ENCODE measurements at places on chromosomes 1 and 21.

- no peak for DNase-seq
- H3K4me3 ChIP-seq = no peak overlapping the region
- no peaks in the 10 kb centered on the region for H3K36me3 ChIP-seq
These were observed 199.4 kb upstream of the PTGFR start for GRCh38 chr1:78291418-78291817.

DNA sequence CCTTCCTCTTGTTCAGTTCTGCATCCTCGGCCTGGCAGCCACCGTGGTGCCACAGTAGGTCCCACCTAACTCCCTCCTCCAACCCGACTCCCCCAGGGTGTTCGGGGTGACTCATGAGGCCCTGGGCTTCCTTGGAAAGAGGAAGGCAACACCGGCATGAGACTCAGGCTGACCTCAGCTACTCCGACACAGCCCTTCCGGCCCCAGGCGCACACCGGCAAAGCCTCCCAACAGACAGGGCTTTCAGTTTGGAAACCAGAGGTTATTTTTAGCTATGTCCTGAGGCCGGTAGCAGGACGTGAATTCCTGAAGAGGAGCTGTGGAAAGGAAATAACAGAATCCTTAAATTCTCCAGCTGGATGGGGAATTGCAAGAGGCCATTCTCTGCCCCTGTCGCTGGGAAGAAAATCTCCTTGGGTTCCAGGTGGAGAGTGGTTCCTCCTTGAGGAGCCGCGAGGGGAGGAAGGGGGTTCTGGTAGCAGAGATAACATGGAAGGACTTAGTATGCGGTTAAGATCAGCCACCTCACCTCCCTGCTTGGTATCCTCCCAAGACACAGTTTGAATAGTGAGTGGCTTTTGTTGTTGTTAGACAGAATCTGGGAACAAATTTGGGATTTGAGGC lies 24.4 kb downstream of the PLXNA2 start:
- no peak overlapping the region for H3K4me3 ChIP-seq
- H3K27me3 ChIP-seq = no peaks in the 10 kb centered on the region
- peaks cover 15% of the 10 kb centered on the region for H3K4me1 ChIP-seq
- H3K36me3 ChIP-seq = no peaks in the 10 kb centered on the region
- no peak for DNase-seq

- H3K27me3 ChIP-seq = no peaks in the 10 kb centered on the region
- H3K4me1 ChIP-seq = no peaks in the 10 kb centered on the region
- H3K27ac ChIP-seq = no peak overlapping the region
- DNase-seq = no peak
- no peak overlapping the region for H3K4me3 ChIP-seq
These were observed 3.5 kb upstream of the KRTAP10-4 start for GRCh38 chr21:44569861-44570517.

DNA sequence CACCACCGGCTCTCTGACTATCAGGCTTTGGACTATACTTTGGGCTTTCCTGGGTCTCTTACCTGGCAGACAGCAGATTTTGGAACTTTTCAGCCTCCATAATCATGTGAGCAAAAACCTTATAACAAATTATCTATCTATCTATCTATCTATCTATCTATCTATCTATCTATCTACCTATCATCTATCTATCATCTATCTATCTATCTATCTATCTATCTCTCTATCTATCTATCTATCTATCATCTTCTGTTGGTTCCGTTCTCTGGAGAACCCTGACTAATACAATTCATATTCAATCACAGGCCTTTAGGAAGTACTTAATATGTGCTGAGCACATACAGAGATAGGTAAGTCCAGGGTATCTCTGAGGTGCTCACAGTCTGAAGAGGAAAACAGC lies 18.7 kb upstream of the SCMH1 start:
- no peaks in the 10 kb centered on the region for H3K27me3 ChIP-seq
- no peak overlapping the region for H3K4me3 ChIP-seq
- H3K36me3 ChIP-seq = no peaks in the 10 kb centered on the region
- H3K27ac ChIP-seq = no peak overlapping the region
- no peaks in the 10 kb centered on the region for H3K4me1 ChIP-seq

DNA sequence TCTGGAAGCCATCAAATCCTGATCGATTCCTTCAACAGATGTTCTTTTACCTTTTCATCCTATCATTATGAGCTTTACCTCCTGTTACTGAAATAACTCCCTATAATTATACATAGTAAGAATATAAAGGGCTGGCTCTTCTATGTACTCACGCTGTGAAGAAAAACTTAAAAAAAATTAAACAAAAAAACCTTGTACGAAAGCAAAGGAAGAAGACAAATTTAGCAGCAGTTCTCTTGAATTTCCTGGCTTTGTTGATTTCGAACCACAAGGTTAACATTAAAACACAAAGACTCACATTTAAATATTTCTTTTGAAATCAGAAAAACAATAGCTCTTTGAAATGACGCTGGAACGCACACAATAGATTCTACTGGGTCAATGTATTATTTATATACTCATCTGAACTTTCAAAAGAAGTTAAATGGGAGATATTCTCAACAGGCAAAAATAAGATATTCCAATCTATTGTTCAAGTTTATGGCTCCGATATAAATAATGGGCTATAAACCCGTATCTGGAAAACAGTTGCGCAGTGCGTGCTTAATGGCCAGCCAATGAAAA lies 13.6 kb upstream of the SPEN start:
- H3K27ac ChIP-seq = peak overlapping the region; percentile 100
- no peaks in the 10 kb centered on the region for H3K36me3 ChIP-seq
- no peak for DNase-seq
- no peaks in the 10 kb centered on the region for H3K27me3 ChIP-seq

GRCh38 chr1:87399264-87399663 lies 70.6 kb downstream of the LMO4 start:
- no peaks in the 10 kb centered on the region for H3K36me3 ChIP-seq
- H3K4me1 ChIP-seq = no peaks in the 10 kb centered on the region
- H3K4me3 ChIP-seq = no peak overlapping the region
- H3K27me3 ChIP-seq = no peaks in the 10 kb centered on the region
- no peak for DNase-seq

DNA sequence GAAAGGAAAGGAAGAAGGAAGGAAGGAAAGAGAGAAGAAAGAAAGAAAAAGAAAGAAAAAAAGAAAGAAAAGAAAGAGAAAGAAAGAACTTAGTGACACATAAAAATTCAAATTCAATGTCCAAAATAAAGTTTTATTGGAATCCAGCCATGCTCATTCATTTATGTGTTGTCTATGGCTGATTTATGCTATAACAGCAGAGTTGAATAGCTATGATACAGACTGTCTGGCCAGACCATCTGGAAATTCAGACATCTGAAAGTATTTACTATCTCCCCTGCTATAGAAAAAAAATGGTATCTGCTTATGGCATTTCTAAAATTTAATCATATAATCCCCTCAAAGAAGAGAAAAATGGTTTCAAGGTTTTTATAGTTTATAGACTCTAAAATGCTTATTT lies 79.4 kb upstream of the RRP15 start:
- H3K27ac ChIP-seq = no peak overlapping the region
- no peaks in the 10 kb centered on the region for H3K27me3 ChIP-seq
- no peak for DNase-seq
- no peaks in the 10 kb centered on the region for H3K4me1 ChIP-seq
- no peaks in the 10 kb centered on the region for H3K36me3 ChIP-seq

DNA sequence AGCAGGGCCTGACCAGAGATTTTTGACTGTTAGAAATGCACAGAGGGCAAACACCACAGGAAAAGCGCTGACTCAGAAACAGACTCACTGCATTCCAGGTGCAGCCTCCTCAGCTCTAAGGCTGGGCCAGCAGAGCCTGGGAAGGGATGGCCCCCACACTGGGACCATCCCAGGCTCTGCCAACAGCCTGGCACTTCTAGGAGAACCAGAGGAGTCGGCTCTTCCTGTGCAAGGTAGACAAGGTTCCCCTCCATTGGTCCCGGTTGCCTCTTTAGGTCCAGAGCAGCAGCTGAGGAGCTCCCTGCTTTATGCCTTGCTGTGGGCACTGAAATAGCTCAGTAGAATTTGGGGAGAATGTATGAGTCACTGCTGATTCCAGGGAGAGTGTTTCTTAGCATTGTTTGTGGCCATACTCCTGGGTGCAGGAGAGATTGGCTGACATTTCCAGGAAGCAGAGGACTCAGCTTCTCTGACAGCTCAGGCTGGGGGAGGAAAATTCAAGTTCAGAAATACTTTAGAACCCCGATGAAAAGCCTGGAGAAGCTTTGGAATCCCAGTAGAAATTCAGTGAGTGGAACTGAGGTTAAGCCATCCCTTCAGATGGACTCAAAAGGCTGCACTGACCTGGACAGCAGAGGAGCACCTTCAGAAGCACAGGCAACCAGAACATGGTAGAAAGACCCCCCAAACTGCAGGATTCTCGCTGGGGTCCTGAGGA lies 19.7 kb downstream of the PRAMEF1 start:
- no peaks in the 10 kb centered on the region for H3K36me3 ChIP-seq
- H3K4me3 ChIP-seq = no peak overlapping the region
- no peak overlapping the region for H3K27ac ChIP-seq

GRCh38 chr1:8070381-8070811 lies 44.3 kb upstream of the ERRFI1 start:
- no peaks in the 10 kb centered on the region for H3K36me3 ChIP-seq
- H3K27ac ChIP-seq = peak overlapping the region; percentile 73
- H3K27me3 ChIP-seq = no peaks in the 10 kb centered on the region
- peaks cover 8% of the 10 kb centered on the region for H3K4me1 ChIP-seq

DNA sequence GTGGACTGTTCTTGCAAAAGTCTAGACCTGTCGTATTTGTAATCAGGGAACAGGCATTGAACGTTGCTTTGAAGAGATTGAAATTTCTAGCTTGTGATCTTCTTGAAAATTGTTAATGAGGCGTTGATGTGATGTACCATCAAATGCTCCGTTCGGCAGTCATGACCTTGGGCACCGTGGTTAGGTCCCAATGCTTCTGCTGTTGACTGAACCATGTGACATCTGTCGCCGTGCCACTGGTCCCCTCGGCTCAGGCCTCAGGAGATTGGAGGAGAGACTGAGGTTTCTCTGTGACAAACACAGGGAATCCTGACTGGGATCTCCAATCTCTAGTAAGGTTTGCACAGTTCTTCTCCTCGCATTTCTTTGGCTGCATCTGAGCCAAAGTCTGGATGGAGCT lies 18.1 kb upstream of the KCNAB2 start:
- no peak overlapping the region for H3K4me3 ChIP-seq
- DNase-seq = no peak
- H3K27ac ChIP-seq = no peak overlapping the region
- no peaks in the 10 kb centered on the region for H3K4me1 ChIP-seq
- no peaks in the 10 kb centered on the region for H3K27me3 ChIP-seq
- H3K36me3 ChIP-seq = no peaks in the 10 kb centered on the region

DNA sequence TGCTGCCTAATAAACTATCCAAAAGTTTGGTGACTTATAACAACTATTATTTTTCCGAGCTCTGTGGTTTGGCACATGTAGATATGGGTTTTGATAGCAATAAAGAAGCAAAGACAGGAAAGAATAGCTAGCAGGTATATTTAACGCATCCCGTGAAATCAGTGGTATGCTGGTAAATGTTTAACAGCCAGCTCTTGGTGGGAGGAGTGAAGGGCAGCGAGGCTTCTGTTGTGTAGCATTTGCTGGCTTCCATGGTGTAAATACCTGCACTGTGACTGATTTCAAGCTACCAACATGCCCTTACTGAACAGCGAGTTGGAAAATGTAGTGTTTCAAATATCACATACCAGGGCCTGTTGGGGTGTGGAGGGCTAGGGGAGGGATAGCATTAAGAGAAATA lies 291.0 kb downstream of the PRDM2 start:
- DNase-seq = no peak
- H3K27ac ChIP-seq = no peak overlapping the region
- H3K4me1 ChIP-seq = no peaks in the 10 kb centered on the region
- no peaks in the 10 kb centered on the region for H3K36me3 ChIP-seq
- no peaks in the 10 kb centered on the region for H3K27me3 ChIP-seq

DNA sequence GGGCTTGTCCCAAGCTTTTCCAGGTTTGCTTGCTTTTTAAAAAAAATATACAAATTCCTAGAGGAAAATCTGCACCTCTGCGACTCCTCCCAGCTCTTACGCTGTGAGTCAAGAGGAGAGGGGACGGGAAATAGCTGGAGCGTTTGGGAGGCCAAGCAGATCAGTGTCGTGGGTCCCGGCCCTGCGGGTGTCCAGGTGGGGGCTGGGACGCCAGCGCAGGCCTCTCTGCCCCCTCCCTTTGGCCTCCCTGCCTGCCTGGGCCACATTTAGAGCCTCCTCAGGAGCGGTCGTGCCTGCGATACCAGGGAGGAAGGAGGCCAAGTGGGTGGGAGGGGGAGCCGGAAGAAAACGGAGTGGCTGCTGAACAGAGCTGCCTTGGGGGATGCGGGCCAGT lies 9.0 kb downstream of the WNT4 start:
- DNase-seq = no peak
- peaks cover 4% of the 10 kb centered on the region for H3K4me1 ChIP-seq
- no peaks in the 10 kb centered on the region for H3K36me3 ChIP-seq
- H3K27me3 ChIP-seq = no peaks in the 10 kb centered on the region
- no peak overlapping the region for H3K4me3 ChIP-seq
- H3K27ac ChIP-seq = no peak overlapping the region

GRCh38 chr1:147736883-147737282 lies 23.5 kb downstream of the GJA5 start:
- DNase-seq = no peak
- H3K27ac ChIP-seq = no peak overlapping the region
- H3K4me3 ChIP-seq = no peak overlapping the region
- H3K36me3 ChIP-seq = no peaks in the 10 kb centered on the region

GRCh38 chr1:3551711-3552110 lies 59.6 kb downstream of the MEGF6 start:
- peaks cover 29% of the 10 kb centered on the region for H3K4me1 ChIP-seq
- no peak overlapping the region for H3K27ac ChIP-seq
- no peaks in the 10 kb centered on the region for H3K36me3 ChIP-seq
- no peak overlapping the region for H3K4me3 ChIP-seq

DNA sequence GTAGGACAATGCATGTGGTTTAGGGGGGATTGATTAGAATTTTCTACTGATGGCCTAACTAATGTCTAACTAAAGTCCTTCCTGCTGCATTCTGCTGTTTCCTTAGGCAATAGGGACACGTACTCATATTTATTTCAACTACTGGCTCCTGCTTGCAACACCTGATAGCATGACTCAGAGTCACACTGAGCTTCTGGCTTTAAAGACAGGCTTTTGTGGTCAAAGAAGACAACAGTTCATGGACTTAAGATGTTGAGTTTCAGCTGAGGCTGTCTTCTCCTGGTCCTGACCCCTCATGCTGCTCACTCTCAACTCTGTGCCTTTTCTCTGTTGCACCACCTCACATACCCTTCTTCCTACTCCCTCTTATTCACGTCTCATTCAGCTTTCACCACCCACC lies 29.1 kb upstream of the TRABD2B start:
- H3K4me1 ChIP-seq = peaks cover 4% of the 10 kb centered on the region
- DNase-seq = no peak
- H3K27me3 ChIP-seq = no peaks in the 10 kb centered on the region
- no peak overlapping the region for H3K27ac ChIP-seq
- H3K4me3 ChIP-seq = no peak overlapping the region

DNA sequence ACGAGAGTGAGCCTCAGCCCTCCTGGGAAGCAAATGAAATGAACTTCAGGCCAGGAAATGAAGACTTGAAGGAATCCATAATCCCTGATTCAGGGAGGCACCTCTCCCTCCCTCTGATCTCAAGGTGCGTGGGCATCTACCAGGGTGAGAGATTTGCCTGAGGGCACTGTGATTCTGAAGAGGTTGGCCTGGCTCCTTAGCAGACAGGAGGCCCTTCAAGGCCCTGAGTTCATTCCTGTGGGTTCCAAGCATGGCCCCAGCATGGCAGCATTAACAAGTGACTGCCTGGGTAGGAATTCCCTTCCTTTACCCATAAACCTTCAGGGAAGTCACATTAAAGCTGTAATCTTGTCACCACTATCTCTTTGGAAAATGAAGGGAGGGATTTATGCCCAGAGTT lies 29.8 kb upstream of the IFNGR2 start:
- no peak overlapping the region for H3K4me3 ChIP-seq
- no peaks in the 10 kb centered on the region for H3K4me1 ChIP-seq
- no peaks in the 10 kb centered on the region for H3K36me3 ChIP-seq
- H3K27ac ChIP-seq = no peak overlapping the region

GRCh38 chr1:8423269-8423691 lies 105.4 kb downstream of the SLC45A1 start:
- DNase-seq = no peak
- H3K27me3 ChIP-seq = no peaks in the 10 kb centered on the region
- H3K27ac ChIP-seq = peak overlapping the region; percentile 99
- H3K4me1 ChIP-seq = peaks cover 40% of the 10 kb centered on the region

All from testis (tissue), 5 donors.